ENCODE measurements at places on chromosomes 5 and 9.

- no peak for DNase-seq
Measured at GRCh38 chr5:17910318-17910717, 276.1 kb downstream of the TAF11L14 start.

DNA sequence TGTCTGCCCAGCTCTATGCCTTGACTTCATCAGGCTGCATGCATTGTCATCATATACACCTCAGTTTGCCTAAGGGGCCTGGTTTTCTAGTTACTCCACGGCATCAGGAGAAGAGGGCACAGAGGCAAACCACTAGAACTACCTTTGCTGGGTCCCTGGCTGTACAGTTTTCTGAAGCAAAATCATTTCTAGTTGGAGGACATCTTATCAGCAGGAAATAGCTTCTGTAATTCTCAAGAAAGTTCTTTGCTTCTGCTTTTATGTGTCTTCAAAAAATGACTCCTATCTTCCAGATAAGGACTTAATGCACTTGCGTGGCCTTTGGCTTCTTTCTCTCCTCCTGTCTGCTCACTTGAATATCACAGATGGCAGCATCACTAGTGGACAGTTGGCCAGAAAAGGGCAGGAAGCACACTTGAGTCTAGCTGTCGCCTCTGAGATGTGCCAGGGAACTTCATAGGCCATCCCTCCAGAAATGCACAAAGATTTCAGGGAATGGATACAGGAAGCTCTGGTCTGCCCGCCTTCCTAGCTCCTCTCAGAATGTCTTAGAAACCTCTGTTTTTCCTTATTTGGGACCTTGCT lies 22.4 kb upstream of the LTC4S start:
- no peak for DNase-seq

- DNase-seq: no peak
Measured at GRCh38 chr9:91162784-91163443, 198.8 kb downstream of the AUH start.

GRCh38 chr5:73351593-73351992 lies 97.0 kb downstream of the FOXD1 start:
- no peak for DNase-seq

- DNase-seq: no peak
Measured at GRCh38 chr9:15782106-15782505, 229.3 kb downstream of the CCDC171 start.

- DNase-seq: no peak
Measured at GRCh38 chr5:87732875-87733768, 320.4 kb upstream of the CCNH start.

- no peak for DNase-seq
Measured at GRCh38 chr5:135521964-135522363, 13.8 kb downstream of the NEUROG1 start.

DNA sequence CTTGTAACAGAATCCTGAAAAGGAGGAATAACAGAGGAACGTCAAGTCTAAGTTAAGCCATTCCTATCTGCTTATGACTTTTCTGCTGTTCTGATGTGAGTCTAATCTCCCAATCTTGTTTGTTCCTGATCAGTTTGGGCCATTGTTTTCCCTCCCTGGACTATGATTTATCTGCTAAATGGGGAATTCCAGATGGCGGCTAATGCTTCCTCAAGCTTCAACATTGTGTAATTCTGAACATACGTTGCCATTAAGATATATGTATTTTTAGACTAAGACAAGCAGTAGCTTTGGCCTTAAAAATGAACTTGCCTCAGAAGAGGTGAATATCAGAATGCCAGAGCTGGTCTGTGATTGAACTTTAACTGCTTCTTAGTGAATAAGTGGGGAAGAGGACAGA lies 142.7 kb downstream of the PRKACG start:
- DNase-seq: no peak

DNA sequence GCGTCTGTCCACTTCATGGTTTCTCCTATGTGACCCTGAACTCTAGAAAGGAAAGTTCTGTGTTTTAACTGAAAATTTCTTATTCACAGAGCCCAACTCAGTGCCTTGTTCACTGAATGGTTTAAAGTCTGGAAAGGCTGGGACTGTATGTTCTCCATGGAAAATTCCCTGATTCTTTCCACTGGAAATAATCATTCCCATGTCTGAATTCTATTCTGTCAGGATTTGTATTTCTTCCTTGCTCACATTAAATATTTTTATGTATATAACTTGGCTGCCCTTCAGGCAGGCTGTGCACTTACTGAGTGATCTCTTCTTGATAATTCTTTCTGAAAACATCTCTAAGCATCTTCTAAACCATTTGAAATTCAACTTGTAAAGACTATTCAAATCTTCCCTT lies 1126.9 kb upstream of the DMAC1 start:
- DNase-seq: no peak

Data from DMS79 treated with DMSO at 0.1 percent for 48 hours (cell line).